Activated T-helper 1 cell treated with anti-CD3 and anti-CD28 coated beads, Interleukin-2, amount 50 U/mL, for 16 hours (primary cell): ENCODE measurements at places on chromosomes 7 and 10.

DNA sequence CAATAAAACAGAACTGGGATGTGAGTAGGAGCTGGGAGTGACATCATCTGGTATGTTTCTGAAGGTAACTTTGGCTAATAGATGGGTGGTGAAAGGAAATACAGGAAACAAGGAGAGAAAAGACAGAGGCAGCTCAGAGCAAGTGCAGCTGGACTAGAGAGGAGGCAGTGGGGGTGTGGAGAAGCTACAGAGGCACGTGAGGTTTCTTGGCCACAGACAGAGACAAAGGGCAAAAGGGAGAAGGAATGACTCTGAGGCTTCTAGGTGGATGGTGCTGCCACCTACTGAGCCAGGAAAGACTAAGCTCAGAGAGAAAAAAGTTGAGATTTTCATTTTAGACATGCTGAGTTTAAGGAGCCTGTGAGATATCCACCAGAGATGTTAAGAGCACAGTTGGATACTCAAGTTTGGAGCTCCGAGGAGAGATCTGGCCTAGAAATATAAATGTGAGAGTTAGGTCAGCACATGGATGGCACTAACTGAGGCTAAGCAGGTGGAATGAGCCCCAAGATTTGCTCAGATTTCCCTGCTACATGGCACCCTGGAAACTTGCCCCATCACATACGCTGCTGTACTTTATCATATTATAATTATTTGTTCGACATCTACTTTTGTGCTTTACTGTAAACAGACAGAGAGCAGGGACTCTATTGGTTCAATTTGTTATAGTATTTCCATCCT lies 293.0 kb upstream of the IMMP2L start:
- no peak for DNase-seq

GRCh38 chr7:71718563-71718962 lies 586.6 kb downstream of the GALNT17 start:
- DNase-seq, result no peak

DNA sequence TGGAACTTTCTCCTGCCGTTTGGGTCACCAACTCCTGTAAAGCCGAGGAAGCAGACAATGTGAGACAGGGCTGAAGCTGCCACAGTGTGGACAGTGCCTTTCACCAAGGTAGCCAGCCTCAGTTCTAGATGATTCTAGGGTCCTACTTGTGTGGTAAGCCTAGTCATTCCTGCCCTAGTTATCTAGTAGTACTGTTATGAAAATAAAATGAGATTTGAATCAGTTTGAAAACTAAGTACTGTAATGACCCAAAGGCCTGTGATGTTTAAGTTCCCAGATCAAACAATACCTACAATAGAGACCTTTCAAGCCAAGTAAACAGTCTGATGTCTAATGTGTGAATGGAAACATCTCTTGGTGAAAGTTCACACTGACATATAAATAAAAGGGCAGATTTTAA lies 37.1 kb downstream of the POLL start:
- no peak for DNase-seq

- DNase-seq, result no peak
Measured at GRCh38 chr10:107557916-107558315, 393.4 kb upstream of the SORCS1 start.

- no peak for DNase-seq
Measured at GRCh38 chr10:15585303-15585715, 134.4 kb downstream of the ITGA8 start.

DNA sequence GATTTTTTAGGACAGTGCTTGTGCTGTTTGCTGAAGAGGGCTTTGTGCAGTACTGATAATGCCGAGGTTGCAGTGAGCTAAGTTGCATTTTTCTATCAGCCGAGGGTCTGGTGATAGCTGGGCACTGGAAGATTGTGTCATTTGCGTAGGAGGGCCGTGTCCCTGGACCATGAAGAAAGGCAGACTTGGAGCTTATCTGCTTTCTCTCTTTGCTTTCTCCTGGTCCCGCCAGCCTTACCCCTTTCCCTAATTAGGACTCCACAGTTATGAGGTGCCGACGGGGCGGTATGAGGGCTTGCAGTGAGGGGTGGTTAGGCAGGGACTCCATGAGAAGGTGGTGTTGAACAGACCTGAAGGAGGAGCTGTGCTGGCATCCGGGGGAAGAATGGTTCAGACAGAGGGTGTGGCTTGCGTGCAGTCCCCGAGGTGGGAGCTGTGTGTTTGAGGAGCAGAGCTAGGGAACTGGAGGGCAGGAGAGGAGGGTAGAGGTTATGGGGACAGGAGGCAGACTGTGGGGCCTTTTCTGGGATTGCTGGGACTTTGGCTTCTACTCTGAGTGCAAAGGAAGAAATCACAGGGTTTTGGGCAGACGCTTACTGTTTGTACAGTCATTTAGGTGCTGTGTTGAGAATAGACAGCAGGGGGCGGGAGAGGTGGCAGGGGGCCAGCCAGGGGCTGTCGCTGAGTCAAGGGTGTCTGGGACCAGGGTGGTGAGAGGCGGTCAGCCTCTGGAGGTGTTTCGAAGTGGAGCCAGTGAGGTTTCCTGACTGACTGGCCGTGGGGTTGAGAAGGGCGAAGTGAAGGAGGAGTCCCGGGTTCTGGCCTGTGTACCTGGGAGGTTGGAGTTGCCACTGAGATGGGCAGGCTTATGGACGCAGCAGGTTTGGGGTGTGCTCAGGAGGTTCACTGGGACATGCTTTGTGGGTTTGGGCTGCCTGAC lies 43.4 kb downstream of the PRF1 start:
- peak; percentile 41 for DNase-seq

DNA sequence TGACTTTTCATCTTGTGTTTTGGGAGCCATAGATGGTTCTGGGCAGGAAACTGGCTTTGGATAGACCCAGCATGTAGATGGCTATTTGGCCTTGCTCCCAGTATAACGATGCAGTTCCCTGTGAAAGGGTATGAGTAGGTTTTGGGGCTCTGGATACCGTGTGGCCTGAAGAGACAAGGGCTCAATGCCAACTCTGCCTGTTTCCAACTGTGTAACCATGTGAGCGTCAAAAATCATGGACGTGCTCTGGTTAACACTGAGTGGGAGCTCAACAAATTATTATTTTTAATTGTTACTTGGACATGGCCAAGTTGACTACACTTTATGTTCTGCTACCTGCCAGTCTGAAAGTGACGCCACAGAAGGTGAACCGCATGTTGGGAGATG lies 41.8 kb downstream of the EGFR start:
- no peak for DNase-seq

GRCh38 chr10:111030042-111030750 lies 46.6 kb upstream of the ADRA2A start:
- DNase-seq, result no peak

DNA sequence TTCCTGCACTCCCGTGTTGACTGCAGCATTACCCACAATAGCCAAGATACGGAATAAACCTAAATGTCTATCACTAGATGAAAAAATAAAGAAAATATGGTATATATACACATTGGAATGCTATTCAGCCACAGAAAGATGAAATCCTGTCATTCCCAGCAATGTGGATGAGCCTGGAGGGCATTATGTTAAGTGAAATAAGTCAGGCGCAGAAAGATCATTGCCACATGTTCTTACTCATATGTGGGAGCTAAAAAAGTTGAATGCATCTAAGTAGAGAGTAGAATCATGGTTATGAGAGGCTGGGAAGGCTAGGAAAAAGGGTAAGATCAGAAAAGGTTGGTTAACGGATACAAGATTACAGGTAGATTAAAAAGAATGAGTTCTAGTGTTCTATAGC lies 219.1 kb upstream of the MKI67 start:
- no peak for DNase-seq

GRCh38 chr7:131723926-131724325 lies 167.5 kb upstream of the PODXL start:
- DNase-seq, result no peak

DNA sequence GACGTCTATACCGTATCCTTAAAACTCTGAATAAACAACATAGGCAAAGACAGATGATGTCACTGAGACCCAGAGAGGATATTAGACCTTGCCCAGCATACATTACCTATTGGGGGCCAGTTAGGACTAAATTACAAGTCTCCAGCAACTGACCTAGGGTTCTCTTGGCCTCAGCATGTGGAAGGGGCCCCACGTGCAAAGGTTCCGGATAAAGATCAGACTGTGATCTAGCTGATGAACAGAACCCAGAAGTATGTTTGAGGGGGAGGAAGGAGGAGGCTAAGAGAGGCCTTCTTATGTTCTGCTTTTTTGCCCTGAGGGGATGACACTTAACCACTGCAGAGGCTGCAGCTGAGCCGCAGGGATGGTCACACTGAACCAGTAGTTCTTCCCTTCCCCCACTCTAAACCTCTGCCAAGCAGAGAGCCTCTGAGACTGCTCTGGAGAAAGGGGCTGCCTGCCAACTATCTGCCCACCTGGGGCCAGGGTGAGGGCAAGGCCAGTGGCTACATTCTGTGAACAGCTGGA lies 24.0 kb upstream of the KMT2C start:
- DNase-seq, result no peak

GRCh38 chr10:6463366-6463765 lies 116.7 kb downstream of the PRKCQ start:
- no peak for DNase-seq

- no peak for DNase-seq
Measured at GRCh38 chr7:67696878-67697277, 700.2 kb downstream of the TYW1 start.

DNA sequence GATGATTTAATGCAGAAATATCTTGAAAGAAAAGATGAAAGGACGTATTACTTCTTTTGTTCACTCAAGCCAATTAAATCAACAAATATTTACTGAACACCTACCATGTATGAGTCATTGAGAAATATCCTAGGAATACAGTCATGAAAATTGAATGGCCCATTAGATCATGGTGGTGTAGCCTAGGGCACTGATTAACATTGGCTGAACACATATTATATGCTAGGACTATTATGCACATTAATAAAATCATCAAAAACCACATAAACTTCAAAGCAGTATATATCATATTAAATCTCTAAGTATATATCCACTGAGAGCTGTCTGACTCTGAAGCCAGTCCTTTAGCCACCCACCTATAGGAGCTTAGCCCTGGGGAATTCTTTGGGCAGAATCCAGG lies 41.8 kb downstream of the FAM204A start:
- DNase-seq, result no peak

DNA sequence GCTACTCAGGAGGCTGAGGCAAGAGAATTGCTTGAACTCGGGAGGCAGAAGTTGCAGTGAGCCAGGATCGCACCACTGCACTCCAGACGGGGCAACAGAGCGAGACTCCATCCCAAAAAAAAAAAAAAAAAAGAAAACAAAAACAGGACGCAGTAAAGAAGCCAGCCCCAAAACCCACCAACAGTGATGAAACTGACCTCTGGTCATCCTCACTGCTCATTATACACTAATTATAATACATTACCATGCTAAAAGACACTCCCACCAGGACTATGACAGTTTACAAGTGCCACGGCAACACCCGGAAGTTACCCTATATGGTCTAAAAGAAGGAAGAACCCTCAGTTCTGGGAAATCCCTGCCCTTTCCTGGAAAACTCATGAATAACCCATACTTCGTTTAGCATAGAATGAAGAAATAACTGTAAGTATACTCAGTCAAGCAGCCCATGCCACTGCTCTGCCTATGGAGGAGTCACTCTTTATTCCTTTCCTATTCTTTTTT lies 40.0 kb upstream of the EIF4H start:
- no peak for DNase-seq

DNA sequence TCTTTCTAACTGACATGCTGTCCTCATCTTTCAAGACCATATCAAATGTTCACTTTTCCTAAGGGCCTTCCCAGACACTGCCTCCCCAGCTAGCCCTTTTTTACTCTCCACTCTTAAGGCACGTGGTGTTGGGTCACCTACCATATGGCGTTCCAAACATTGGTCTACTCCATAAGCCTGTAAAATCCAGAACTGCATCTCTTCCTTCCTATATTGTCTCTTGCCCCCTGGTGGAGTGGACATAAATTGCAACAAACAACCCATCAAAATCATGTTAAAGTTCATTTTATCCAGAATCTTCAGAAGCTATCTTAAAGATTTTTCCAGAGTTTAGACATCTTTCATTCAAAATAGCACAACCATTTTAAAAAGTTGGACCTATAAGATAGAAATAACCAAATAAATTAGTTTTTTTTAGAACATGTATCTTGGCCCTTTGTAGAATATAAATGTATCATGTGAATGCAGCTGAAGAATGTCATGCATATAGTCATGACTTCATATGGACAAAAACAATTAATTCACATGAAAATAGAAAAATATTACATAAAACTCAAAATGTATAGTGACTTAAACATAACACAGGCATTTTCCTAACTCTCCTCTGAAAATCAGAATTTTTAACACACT lies 180.6 kb upstream of the CHRM2 start:
- DNase-seq, result no peak

DNA sequence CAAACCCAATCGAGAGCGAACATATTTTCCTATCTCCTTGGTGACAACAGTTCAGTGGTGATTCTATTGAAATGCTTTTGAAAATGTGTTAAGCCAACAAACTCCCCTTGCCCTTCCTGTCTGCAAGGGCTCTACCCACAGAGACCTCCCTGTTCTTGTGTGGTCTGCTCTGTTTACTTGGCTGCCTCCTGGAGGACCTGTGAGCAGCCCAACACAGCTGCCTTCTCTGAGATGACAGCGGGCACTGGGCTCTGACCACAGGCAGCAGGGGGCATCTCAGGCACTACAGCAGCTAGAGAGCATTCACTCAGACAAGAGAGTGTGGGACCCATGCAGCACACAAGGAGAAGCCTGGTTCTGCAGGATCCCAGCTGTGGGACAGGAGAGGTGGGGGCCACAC lies 416.4 kb downstream of the TCERG1L start:
- no peak for DNase-seq

DNA sequence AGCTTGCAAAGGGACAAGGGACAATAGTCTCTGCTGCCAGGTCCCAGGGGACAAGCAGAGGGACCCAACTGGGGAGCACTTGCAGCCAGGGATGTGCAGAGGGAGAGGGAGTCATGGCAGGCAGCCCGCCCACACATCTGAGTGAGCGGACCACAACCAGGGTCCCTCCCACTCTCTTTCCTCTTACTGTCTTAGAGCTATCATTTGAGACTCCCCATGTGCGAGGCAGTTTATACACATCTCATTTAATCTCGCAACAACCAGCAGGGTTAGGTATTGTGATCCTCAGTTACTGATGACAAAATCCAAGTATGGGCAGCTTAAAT lies 70.2 kb downstream of the BEND7 start:
- DNase-seq, result no peak

DNA sequence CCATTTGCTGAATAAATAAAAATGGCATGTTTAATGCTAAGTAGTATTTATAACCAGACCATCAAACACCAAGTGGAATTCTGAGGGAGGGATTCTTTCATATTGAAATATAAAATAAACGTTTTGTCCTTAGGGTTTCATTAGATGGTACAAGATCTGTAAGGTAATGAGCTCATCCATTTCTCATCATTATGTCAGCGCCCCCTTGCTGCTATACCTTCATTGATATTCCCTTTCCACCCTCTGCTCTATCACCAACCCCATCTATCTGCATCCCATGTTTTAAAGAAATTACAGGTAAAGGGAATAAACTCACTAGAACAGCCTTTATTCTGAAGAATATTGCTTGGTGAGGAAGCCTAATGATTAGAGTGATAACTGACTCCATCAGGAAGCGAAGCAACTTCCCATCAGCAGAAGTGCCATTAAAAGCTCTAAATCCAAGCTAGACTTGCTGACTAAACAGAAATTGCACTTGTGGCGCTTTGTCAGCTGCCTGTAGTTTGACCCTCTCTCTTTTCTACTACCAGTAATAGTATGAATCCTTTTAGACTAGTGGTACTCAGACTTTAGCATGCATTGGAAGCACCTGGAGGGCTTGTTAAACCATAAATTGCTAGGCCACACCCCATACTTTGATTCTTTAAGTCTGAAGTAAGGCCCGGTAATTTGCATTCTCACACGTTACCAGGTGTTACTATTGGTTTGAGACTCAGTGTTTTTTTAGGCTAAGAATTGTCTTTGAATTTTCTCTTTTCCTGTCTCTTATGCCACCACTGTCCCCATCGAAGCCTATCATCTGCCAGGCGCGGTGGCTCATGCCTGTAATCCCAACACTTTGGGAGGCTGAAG lies 27.5 kb downstream of the ADD3 start:
- DNase-seq, result no peak
